ENCODE measurements at places on chromosomes 1 and 21.

- DNase-seq = no peak
Measured at GRCh38 chr1:7247158-7247557, 461.9 kb downstream of the CAMTA1 start.

DNA sequence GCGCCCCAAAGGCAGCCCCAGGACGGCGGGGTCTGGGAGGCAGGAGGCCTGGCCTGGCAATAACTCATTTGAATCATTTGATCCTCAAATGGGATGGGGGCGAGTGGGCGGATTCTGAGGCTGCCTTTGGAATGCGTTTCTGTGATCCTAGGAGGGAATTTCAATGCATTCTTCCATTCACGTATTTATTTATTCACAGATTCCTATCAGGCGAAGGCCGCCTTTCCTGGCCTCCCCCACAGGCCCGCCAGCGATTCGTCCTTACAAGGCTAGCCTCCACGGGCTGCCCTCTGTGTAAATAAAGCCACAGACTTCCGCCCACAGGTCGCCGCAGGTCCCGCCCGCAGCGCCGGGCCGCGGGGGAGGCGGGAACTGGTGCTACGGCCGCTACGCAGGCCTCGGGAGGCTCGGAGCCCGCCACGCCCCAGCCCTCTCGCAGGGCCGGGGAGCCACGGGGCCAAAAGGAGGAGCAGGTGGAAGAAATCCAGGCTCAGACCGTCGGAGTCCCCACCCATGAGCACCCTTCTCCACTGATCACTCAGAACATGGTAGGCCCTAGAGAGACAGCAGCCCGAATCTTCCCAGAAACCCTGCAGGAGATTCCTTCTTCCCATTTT is 31.3 kb upstream of the JUN start:
- DNase-seq = peak; percentile 35

DNA sequence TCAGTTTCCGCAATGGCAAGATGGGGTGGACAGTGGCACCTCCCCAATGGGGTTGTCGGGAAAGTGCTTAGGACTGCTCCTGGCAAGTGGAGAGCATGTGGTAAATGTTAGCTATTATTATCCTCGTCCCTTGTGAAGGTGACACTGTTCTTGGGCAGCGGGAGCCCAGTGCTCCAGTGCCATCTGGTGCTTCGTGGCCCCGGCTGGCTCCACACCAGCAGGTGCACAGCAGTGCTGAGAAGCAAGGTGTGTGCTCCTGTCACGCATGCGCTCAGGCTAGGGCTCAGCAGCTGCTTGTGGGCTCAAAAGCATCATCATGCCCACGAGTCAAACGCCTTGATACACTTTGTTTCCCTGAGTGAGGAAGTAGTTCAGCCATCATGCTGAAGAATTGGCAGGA is 24.9 kb upstream of the KCNC4 start:
- DNase-seq = no peak

DNA sequence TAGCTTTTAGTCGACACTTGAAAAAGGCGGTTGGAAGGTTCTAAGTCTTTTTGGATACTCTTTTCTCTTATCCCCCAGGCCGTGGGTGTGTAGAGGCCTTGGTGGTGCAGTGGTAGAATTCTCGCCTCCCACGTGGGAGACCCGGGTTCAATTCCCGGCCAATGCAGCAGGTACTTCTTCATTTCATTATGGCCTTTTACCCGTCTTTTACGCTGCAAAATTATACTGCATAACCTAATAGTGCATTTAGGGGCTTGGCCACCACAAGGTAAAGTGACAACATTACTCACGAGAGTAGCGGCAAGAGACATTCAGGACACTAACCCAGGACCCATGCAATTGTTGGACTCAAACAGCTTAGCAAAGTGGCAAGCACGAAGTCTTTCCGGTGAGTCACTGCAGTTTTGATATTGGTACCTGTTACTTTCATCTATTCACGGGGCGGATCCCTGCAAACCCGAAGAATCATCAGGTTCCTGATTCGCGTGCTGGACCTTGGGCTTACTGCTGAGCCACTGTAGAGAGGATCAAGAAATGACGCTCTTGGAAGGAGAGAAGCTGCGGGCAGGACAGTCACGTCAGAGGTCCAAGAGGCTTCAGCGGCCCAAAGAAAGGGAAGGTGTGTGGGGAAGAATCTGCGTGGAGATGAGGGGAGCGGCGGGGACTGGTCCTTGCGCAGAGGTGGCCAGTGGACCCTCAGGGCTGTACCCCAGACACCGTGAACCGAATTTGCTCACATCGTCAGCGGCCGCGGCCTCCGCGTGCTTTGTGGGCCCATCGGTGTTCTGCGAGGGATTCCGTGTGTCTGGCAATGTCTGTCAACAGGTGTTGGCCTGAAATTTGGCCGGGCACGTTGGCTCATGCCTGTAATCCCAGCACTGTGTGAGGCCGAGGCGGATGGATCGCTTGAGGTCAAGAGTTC is 12.9 kb upstream of the RNU1-4 start:
- DNase-seq = no peak

GRCh38 chr1:94607398-94607797 is 65.8 kb upstream of the F3 start:
- no peak for DNase-seq

- no peak for DNase-seq
Measured at GRCh38 chr1:50424045-50424883, 1.0 kb upstream of the DMRTA2 start.

GRCh38 chr1:158104891-158105290 is 75.8 kb upstream of the CD1D start:
- DNase-seq = no peak

DNA sequence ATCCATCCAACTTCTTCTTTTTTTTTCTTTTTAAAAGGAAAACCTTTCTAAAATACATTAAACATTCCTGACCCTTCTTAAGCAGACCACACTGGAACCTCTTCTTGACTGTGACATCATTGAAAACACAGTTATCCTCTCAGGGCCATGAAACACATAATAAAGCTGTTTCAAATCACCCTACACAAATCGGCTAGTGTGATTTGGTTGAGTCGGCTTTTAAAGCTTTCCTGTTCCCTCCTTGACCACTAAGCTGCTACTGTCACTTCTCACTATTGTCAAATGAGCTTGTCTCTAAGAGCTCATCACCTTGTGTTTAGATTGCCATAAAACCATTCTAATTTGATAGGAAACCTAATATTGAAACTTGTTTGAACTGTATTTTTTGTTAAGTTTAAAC is 5.9 kb downstream of the USP24 start:
- DNase-seq = no peak

DNA sequence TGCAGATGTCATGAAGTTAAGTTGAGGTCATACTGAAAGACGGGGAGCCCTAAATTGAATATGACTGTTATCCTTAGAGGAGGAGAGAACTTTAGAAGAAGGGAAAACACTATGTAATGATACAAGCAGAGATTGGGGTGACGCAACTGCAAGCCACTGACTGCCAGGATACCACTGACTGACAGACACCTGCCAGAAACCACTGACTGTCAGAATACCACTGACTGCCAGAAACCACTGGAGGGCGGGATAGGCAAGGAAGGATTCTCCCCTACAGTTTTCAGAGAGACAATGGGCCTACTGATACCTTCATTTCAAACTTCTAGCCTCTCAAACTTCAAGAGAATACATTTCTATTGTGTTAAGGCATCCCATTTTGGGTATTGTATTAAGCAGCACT is 388.7 kb downstream of the USH2A start:
- no peak for DNase-seq

GRCh38 chr1:56068210-56068609 is 511.2 kb downstream of the PLPP3 start:
- no peak for DNase-seq

All from hematopoietic multipotent progenitor cell treated with erythropoietin and hydrocortisone succinate and interleukin-3 and kit ligand, for 15 days (in vitro differentiated cells).